ENCODE measurements at places on chromosomes 1 and 21.

DNA sequence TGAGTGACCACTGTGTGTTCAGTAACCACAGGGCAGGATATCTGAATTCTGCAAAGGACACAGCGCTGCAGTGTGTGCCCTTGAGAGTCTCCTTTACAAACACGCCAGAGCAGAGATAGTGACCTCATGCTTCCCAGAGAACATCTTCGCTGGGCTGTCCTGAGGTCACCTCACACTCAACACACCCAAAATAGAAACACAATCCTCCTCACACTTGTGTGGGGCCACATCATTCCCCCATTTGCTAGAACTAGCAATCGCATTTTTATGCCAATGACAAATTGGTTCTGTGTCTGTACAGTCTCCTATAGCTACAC is 140.1 kb upstream of the NRIP1 start:
- no peak for DNase-seq

DNA sequence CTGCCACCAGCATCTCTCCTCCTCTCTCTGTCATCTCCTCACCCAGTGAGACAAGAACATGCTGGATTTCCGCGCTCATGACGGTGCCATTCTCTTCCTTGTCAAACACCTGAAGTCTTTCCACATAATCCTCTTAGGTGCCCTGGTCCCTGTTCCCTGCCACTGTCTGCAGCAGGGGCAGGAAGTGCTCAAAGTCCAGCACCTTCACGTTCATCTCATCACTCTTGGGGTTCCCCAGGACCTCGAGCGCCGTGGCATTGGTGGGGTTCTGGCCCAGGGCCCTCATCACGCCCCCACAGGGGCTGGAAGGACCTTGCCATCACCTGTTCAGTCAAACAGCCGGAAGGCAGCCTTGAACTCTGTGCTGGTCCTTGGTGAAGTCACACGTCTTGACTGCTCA is 9.1 kb upstream of the AGPAT3 start:
- no peak for DNase-seq

DNA sequence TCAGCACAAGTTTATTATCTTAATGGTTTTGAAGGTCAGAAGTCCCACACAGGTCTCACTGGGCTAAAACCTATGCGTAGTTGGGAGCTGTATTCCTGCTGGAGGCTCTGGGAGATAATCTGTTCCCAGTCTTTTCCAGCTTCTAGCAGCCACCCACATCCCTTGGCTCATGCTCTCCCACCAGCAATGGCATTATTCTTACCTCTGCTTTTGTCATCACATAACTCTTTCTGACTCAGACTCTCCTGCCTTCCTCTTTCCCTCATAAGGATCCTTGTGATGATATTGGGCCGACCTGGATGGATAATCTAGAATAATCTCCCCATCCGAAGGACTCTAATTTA is 122.2 kb upstream of the PRDX6 start:
- no peak for DNase-seq

GRCh38 chr1:31767225-31767624 is 3.1 kb upstream of the ADGRB2 start:
- DNase-seq = no peak

DNA sequence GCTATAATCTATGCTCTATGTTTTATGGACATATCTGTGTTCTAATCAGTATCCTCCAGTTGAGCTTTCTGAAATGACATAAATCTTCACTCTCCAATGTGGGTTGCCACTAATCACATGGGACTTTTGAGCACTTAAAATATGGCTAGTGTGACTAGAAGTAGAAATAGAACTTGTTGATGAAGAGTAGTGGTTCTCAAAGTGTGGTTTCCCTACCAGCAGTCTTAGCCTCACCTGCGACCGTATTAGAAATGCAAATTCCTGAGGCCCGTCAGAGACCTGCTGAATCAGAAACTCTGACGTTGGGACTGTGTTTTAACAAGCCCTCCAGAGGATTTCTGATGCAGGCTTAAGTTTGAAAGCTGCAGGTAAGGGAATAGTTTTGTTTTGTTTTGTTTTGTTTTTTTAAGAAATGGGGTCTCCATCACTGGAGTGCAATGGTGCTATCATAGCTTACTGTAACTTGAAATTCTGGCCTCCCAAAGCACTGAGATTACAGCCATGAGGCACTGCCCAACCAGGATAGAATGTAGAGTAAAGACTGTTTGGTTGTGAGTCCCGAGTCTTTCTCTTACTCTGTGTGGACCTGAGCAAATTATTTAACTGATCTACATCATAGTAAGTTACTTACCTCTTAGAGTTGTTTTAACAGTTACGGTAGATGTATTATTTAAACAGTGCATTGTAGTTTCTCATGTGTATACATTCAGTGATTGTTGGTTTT is 21.7 kb downstream of the GLRX2 start:
- DNase-seq = no peak

DNA sequence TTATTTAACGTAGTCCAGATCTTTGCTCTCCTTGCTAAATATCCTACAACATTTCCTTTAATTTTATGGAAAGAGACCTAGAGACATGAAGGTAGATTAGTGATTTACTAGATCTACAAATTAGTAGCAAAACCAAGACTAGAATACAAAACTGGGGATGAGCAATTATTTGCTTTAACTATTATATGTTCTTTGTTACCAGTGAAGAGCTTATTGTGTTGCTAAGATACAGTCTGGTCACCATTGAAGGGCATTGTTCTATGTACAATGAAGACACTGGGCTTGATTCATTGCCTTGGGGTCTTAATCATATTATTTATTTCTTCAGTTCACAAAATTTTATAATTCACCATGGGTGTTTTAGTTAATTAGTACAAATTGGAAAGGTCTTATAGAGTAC is 88.3 kb downstream of the S1PR1 start:
- DNase-seq = no peak

GRCh38 chr1:117671781-117672501 is 66.1 kb downstream of the TENT5C start:
- DNase-seq = no peak

DNA sequence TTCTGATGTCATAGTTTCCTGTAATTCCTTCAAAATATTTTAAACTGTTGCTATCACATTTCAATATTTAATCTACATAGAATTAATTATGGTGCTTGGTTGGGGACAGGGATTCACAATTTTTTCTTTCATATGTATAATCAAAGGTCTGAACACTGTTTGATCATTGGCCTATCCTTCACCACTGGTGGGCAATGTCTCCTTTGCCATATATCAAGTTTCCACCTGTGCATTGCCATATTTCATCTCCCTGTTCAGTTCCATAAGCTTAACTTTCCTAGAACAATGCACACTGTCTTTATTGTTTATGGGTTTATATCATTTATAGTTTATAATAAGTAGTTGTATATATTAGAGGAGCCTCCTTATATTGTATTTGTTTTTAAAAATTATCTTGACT is 374.9 kb upstream of the PTBP2 start:
- no peak for DNase-seq

- no peak for DNase-seq
Measured at GRCh38 chr1:115088115-115088778, 1.1 kb downstream of the TSPAN2 start.

GRCh38 chr1:203702130-203702577 is 62.8 kb upstream of the LAX1 start:
- no peak for DNase-seq

- DNase-seq = no peak
Measured at GRCh38 chr1:53381790-53382401, 54.0 kb upstream of the LRP8 start.

GRCh38 chr21:33655588-33656221 is 13.4 kb downstream of the ITSN1 start:
- DNase-seq = peak; percentile 87

- no peak for DNase-seq
Measured at GRCh38 chr1:19070197-19070651, 113.7 kb upstream of the IFFO2 start.

GRCh38 chr1:117608758-117609157 is 2.9 kb downstream of the TENT5C start:
- DNase-seq = no peak

- no peak for DNase-seq
Measured at GRCh38 chr1:189821833-189822232, 655.8 kb downstream of the BRINP3 start.

- DNase-seq = no peak
Measured at GRCh38 chr1:153428791-153429190, 12.5 kb downstream of the S100A7A start.

DNA sequence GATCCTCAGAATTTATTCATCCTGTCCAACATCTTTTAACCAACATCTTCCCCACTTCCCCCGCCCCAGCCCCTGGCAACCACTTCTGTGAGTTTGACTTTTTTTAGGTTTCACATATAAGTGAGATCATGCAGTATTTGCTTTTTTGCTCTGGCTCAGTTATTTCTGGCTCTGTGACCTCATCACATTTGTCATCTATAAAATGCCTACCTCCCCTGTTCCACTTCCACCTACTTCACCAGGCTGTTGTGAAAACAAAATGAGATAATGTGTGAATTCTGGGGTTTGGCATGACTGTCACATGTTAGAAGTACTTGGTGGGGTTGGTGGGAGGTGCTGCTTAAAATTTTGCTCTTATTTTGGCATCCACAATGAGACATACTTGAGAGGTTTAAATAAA is 18.4 kb downstream of the HHAT start:
- DNase-seq = no peak

- no peak for DNase-seq
Measured at GRCh38 chr1:41783189-41783639, 135.5 kb downstream of the HIVEP3 start.

GRCh38 chr1:28241638-28242241 is 5.8 kb downstream of the ATP5IF1 start:
- no peak for DNase-seq
